GM19239 (cell line): ENCODE measurements at places on chromosomes 16 and 17.

DNA sequence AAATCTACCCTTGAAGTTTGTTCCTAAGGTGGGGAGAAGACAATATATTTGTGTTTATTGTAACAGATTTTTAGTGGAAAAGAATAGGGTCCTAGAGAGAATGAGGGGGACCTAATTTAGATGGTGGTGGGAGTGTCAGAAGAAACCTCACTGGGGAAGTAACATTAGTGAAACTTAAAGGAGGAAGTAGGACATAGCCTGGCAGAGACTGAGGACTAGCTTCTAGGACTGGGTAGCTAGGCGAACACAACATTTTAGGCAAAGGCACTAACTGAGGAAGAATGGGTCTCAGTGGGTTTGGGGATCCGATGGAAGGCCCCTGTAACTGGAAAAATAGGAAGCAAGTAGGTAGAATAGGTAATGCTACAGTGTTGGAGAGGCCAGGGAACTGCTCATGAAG, 4.2 kb upstream of the ARL2BP start:
- DNase-seq: peak; percentile 21

GRCh38 chr16:72646615-72647014, 401.3 kb downstream of the ZFHX3 start:
- no peak for DNase-seq

DNA sequence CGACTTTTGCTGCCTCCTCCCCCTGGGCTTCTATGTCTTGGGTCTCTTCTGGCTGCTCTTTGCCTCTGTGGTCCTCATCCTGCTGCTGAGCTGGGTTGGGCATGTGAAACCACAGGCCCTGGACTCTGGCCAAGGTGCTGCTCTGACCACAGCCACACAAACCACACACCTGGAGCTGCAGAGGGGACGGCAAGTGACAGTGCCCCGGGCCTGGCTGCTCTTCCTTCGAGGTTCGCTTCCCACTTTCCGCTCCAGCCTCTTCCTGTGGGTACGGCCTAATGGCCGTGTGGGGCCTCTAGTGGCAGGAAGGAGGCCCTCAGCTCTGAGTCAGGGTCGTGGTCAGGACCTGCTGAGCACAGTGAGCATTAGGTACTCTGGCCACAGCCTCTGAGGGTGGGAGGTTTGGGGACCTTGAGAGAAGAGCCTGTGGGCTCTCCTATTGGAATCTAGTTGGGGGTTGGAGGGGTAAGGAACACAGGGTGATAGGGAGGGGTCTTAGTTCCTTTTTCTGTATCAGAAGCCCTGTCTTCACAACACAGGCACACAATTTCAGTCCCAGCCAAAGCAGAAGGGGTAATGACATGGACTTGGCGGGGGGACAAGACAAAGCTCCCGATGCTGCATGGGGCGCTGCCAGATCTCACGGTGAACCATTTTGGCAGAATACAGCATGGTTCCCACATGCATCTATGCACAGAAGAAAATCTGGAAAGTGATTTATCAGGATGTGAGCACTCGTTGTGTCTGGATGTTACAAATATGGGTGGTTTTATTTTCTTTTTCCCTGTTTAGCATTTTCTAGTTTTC, 2.3 kb downstream of the GP1BA start:
- DNase-seq: peak; percentile 46

- no peak for DNase-seq
Measured at GRCh38 chr17:71948703-71949422, 172.0 kb upstream of the SOX9 start.

DNA sequence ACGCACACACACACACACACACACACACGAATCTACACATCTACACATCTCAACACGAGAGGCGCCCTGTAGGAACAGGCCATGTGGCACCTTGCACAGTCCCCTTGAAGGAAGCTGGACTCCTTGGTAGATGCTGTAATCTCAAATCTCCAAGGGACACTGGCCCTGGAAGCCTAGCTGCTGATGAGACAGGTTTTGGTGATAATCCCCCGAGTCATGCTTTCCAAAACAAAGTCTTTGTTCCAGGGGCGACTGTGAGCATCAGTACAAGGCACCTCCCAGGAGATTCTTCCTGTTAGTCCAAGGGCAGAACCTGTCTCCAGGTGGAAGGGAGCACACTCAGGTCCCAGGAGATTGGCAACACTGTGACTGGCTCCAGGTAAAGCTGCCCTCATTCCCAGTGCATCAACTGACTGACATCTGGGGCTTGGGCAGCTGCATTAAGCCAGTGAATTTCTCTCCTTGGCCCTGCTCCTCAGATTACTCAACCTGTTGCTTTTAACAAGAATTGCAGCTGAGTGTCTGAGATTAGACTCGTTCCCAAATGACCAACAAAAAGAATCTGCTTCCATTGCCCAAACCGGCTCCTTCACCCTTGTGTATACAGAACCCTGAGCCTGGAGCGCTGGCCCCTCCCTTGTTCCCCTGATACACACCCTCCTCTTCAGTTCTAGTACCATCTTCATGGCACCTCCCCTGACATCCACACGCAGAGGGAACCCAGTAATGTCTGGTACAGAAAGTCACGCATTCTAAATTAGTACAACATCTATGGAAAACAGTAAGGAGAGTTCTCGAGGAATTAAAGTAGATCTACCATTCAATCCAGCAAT, 13.9 kb upstream of the TNRC6C start:
- DNase-seq: no peak

DNA sequence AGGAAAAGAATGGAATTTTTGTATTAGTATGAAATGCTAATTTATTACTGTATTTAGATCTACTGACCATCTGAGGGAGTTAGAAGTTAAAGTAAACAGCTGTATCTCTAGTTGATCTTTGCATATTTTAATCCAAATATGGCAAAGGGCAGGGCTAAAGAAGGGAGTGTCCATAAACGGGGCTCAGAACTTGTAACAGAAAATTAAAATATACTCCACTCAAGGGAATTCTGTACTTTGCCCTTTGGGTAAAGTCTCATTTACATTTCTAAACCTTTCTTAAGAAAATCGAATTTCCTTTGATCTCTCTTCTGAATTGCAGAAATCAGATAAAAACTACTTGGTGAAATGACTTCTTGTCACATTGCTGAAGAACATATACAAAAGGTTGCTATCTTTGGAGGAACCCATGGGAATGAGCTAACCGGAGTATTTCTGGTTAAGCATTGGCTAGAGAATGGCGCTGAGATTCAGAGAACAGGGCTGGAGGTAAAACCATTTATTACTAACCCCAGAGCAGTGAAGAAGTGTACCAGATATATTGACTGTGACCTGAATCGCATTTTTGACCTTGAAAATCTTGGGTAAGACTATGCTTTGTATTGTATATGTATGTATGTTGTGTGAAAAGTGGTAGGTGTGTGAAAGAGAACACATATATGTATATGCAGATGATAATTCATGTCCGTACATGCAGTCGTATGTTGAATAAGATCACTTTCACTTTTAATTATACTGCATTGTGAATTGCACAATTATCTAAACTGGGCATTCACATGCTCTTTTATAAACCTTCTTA, at the start of gene ASPA:
Gene ASPA (plus strand): TSS at position 186 of the 799 bp plus-strand sequence. CDS start 163 bp downstream, at position 349.
- DNase-seq: no peak

GRCh38 chr16:82061861-82062525, 26.9 kb downstream of the HSD17B2 start:
- peak; percentile 21 for DNase-seq

DNA sequence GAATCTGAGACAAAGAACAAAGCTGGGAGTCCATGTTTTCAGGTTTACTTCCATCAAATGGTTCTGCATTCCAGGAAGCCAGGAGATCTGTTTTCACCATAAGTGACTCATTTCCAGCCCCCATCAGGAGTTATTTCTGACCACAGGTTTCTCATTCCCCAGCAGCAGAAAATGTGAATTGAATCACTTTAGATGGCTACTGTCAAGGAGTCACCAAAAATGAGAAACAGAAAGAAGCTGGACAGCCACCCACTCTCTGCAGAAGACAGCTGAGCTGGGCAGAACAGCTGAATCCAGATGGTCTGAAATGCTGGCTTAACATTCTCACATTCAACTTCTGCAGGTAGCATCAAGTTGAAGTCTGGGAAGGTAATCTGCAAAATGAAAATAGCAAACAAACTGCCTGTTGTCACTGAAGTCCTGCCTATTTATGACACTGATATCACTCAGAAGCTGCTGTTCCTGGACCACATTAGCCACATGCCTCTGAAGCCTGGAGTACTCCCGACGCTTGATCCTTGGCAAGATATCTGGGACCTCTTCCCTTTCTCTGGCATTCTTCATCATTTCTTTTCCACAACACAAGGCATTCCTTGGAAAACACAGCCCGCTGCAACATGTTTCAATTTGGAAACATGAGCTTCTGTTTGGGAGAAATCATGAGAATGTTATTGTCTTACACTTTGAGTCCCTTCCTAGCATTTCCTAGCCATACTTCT, 15.3 kb downstream of the CCL11 start:
- DNase-seq: no peak

DNA sequence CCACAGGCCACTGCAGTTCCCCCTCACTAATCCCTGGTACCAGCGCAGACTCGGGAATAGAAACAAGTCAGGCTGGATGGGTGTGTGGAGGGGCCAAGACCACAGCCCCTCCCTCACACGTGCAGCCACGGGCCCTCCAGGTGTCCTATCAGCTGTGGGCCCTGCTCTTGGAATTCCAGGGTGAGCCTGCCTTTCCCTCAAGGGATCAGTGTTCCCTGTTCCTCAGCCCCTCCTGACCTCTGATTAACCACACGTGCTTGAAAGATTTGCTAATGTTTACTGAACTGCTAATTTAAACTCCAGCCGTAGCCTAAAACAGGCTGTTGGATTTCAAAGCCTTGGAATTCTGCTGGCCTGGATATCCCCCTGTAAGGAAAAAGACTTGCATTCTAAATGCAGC, 146.4 kb downstream of the SOCS1 start:
- no peak for DNase-seq

- DNase-seq: peak; percentile 67
Measured at GRCh38 chr16:610513-611381, 20.0 kb upstream of the WFIKKN1 start.

DNA sequence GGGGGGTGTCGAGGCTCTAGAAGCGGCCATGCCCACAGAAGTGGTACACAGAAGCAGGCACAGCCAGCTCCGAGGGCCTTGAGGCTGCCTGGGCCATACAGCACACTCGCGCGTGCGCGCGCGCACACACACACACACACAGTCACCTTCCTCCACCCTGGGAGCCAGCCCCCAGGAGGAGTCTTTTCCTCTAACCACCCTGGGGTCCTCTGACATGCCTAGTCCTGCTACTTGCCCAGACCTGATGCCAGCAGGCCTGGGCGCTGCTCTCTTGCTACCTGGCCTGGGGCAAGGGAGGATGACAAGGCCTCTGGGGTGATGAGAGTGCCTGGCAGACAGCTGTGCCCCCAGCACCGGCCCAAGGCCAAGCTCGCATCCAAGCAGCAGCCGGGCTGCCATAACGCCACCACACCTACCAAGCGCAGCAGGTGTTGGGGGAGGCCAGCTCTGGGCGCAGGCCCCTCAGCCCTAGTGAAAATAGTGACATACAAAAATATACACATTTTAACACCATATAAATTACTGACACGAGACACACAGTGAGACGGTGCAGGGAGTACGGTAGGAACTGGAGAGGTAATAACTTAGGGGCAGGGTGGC, 41.1 kb downstream of the TSC2 start:
- no peak for DNase-seq

- no peak for DNase-seq
Measured at GRCh38 chr16:53100889-53101288, 46.1 kb downstream of the CHD9 start.

DNA sequence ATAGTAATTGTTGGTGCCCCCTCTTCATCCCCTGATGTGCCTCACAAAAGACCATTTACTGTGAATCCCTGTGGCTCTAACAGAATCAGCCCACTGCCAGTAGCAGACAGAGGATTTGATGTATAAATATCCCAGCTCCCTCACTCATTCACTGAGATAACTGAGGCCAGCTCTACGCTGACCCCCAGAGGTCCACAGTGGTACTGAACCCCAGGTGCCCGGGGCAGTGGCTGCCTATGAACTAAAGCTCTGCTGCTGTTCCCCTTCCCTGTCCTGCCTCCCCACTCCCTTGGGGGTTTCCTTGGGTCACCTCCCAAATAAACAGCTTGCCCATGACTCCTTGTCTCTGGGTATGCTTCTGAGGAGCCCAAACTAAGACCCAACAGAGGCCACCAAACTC, 295.8 kb downstream of the FOXL1 start:
- DNase-seq: peak; percentile 46

DNA sequence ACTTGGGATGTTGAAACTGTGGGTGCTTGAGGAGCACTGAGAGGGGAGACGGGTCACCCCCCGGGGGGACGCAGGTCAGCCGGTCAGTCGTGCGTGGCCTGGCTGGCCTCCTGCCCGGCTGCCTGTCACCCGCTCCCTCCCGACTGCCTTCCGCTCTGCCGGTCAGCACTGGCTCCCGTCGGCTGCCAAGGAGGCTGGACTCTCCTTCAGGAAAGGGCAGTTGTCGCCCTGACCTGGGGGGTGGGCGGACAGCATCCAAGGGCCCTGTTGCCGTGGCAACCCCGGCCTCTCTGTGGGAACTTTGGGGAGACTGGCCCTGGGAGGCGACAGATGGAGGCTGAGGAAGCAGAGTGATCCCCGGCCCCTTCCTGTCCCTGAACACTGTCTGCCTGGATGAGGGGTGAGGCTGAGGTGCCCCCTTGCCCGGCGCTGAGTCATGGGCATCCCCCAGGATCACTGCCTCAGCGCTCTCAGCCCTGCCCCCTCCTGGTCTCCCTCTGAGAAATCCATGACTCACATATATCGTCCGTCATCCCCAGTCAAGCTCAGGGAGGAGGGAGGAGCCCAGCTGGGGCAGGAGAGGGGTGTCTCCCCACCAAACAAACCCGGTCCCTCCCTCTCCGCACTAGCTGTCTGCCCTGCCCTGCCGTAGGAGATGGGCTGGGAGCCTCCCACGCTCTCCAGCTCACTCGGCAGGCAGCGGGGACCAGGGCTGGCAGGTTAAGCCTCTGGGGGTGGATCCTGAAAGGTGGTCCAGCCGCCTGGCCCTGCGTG, at the start of gene ADGRG1:
Gene ADGRG1 (plus strand): TSS at position 623 of the 774 bp plus-strand sequence. CDS start 21,658 bp downstream, outside the sequence.
- no peak for DNase-seq

- no peak for DNase-seq
Measured at GRCh38 chr16:26594666-26595065, 472.1 kb upstream of the C16orf82 start.

DNA sequence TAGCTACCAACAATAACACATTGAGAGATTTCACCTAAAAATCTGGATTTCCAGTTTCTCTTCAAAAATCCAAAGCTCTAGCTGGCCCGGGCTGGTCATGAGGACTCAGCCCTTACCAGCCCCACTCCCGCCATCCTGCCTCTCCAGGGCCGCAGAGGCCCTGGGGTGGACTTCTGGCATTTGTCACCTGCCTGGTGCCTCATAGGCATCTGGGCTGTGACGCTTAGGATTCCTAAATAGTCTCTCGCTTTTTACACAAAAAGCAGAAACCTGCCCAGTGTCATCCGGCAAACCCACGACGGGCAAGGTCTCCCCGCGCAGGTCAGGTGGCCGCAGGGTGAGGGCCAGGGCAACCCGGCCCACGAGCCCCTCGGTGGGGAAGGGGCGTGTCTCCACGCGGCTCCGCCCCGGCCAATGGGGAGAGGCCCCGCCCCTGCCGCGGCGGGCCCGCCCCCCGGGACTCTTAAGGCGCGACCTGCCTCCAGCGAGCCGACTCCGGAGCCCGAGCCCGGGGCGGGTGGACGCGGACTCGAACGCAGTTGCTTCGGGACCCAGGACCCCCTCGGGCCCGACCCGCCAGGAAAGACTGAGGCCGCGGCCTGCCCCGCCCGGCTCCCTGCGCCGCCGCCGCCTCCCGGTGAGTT, at the start of gene VASN:
Gene VASN (plus strand): TSS at position 492 of the 644 bp plus-strand sequence. CDS start 9,030 bp downstream, outside the sequence.
- peak; percentile 90 for DNase-seq
